Stimulated activated effector memory CD8-positive, alpha-beta T cell treated with anti-CD3 and anti-CD28 coated beads, Interleukin-12 subunit alpha, Interleukin-12 subunit beta, amount 100 ng/mL, for 72 hours (primary cell): ENCODE measurements at places on chromosomes 16 and 17.

- no peak for DNase-seq
These were observed 123.2 kb downstream of the CPPED1 start for GRCh38 chr16:12680531-12680930.

DNA sequence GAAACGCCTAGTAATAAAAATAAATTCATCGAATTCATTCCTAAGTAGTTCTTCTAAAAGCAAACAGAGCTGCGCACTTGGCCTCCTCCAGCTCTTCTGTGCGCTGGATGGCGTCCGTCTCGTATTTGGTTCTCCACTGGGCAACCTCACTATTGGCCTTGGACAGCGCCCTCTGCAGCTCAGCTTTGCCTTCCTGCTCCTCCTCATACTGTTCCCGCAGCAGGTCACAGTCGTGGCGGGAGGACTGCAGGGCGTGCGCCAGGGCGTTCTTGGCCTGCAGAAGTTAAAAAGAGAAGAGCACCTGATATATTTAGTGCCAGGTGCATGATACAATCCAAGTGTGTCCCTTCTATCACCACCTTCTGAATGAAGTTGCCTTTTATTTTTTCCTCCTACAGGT is 21.8 kb downstream of the MYH3 start:
- DNase-seq = no peak

DNA sequence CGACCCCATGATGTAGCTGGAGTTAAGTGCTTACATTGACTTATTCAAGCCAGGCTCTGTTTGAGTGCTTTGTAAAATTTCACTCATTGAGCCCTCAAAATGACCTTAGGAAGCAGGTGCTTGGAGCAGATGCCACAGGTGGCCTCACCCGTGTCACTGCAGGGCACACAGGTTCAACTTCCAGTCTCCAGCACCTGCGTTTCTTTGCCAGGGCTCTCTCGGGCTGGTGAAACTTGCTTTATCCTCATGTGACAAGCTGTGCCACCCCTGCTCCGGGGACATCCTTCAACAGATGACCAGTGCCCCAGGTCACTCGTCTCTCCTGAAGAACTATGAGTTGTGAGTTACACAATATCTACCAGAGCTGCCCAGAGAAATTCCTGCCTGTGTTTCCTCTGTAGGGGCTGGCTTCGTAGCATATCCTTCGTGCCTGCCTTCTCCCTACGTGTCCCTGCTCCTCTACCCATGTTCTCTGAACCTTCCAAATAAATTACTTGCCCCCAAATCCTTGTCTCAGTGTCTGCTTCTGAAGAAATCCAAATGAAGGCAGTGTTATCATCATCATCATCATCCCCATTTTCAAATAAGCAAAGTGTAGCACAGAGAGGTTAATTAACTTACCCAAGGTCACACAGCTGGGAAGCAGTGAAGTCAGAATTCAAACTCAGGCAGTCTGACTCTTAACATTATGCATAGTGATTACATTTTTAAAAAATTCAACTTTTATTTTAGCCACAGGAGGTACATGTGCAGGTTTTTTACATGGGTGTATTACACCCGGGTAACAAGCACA is 352.5 kb downstream of the NPIPA8 start:
- DNase-seq = no peak

DNA sequence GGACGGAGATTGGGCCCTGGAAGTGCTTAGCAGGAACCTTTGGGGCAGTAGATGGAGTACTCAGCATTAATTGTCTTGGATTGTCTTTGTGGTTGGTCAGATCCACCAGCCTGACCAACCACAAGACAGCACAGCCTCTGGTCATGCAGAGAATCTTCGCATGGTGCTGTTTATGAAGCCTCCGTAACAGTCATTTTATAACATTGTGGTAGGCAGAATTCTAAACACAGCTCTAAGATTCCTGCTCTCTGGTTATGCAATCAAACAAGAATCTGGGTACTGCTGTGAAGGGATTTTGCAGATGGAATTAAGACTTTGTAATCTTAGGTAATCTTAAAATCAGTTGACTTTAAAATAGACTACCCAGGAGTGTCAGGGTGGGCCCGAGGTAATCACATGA is 312.2 kb upstream of the GOT2 start:
- DNase-seq = no peak

GRCh38 chr16:373848-374615 is 3.7 kb upstream of the MRPL28 start:
- no peak for DNase-seq

DNA sequence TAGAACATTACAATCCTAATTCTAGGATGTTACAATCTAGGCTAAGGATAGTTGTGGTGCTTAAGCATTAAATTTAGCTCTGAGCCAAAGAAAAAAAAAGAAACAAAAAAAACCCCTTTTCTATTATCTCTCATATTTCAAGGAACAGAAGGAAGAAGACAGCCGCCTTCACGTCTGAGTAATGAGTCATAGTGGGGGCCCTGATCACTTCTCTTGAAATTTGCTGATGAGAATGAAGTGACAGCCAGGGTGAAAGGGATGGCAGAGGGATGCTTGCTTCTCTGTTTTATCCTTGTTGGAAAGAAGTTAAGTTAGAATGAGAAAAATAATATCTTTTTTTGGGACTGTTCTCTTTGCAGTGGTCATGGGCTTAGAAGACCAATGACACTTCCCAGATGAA is 82.6 kb upstream of the MPHOSPH6 start:
- DNase-seq = no peak

GRCh38 chr17:80441133-80441578 is 26.2 kb downstream of the ENDOV start:
- peak; percentile 36 for DNase-seq

DNA sequence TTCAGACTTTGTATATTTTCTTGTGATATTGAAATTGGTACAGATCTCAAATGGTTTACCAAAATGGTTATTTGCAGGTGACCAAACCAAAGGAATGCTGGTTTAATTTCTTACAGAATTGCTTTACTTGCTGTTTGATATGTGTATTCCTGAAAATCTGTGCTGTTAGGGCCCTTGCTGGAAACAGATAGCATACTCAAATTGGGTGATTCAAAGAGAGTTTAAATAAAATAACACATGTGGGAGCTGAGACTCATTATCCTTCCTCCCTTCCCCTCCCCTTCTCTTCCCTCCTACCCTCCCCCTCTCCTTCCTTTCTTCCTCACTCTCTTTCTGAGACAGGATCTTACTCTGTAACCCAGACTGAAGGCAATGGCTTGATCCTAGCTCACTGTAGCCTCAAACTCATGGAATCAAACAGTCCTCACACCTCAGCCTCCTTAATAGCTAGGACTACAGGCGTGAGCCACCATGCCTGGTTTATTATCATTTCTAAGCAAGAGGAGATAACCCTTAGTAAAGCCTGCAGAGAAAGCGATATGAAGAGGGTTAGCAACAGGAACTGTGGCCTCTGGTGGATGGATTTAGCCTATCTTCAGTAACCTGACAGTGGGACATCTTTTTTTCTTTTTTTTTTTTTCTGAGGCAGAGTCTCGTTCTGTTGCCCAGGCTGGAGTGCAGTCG is 141.9 kb downstream of the BCAS3 start:
- no peak for DNase-seq

- DNase-seq = peak; percentile 20
These were observed 576 bp downstream of the EPOP start for GRCh38 chr17:38674014-38674748.

- no peak for DNase-seq
These were observed 38.2 kb downstream of the KSR1 start for GRCh38 chr17:27494192-27495091.

- DNase-seq = no peak
These were observed 50.9 kb downstream of the CDH11 start for GRCh38 chr16:65070831-65071432.

DNA sequence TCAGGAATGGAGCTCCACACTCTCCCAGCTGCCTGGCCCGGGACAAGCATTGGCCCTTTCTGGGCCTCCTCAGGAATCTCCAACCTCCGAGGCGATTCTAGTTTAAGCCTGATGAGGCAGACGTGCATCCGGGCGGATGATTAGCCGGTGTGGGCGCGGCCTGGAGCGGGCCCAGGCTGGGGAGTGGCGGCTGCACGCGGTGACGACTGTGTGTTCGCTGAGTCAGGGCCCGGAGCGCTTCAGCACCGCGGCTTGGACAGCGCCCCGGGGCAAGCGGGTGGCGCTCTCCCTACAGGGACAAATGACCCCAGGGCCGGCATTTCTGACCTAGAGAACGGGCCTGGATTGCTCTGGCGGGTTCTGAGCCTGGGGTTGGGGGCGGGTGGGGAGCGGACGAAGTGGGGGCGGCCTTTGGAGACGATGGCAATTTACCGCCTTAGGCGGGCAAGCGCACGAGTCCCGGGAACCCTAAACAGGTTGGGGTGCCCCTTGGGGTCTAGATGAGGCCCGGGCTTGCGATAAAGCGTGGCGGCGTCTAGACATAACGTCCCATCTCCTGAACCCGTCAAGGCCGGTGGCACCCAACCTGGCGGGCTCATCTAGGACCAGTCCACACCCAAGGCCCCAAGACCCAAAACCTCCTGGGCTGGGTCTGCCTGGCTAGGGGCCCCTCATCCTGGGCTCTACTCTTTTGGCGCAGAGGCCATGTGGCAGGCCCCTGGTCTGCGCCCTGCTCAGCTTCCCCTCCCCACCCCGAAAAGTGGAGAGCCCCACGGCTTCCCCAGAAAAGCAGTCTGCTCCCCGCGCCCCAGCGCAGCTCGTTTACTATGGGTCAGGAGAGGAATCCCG is 22.3 kb upstream of the ZNHIT3 start:
- peak; percentile 64 for DNase-seq

GRCh38 chr16:27230562-27231001 is 27.3 kb downstream of the KDM8 start:
- DNase-seq = peak; percentile 69

GRCh38 chr17:73609758-73610157 is 34.5 kb downstream of the SDK2 start:
- no peak for DNase-seq

DNA sequence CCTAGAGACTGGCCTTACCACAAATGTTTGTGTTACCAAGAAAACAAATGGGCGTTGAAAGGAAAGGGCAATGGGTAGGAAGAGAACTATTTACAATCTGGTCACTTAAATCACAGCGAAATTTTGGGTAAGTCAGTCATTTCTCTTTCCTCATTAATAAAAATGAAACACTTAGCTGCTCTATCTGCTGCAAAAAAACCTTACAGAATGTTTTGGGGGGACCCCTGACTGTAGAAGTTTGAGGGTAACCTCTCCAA is 742 bp upstream of the NUTF2 start:
- no peak for DNase-seq

DNA sequence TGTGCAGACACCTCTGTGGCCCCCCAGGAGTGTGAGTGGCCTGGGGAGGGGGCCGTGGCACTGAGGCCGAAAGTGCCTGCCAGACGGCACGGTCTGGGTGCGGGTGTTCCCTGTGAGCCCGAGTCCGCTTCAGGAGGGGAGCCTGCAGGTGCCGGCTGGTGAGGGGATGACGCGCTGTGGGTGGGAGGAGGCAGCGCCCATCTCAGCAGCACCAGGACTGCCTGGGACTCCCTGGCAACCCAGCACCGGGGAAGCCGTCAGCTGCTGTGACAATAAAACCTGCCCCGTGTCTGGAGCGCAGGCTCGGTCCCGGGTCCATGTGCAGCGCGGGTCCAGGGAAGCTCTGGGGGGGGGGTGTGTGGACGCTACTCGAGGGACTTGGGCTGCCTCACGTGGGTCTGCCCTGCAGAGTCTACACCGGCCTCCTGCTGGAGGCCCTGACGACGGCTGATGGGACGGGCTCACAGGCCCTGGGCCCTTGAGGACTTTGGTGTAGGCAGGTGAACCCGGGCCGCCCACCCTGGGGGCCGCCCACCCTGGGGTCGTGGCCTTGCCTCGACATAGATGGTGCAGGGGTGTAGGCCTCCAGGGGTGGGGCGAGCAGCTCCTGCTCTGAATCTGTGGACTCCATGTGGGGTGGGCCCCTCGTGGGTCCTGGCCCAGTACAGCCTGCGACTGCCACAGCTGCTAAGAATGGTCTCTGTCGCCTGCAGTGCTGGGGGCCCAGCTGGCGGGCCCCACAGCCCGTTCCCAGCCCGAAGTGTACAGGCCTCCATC is 5.9 kb upstream of the RAB40C start:
- no peak for DNase-seq
